ENCODE measurements at places on chromosomes 1 and 21. TPM values are rescaled to one million over a fixed set of nuclear protein-coding genes. Genes with fewer than 3 reads are reported as not detected.

Gene ZSWIM5
- total RNA-seq = 3.7 TPM

Gene HES3
- total RNA-seq = not detected

Gene ROR1
- 0.26 TPM for total RNA-seq

Gene ANGPTL3
- not detected for total RNA-seq

Measured in dermis microvascular lymphatic vessel endothelial cell (primary cell).